ENCODE measurements at places on chromosomes 12 and 14.

DNA sequence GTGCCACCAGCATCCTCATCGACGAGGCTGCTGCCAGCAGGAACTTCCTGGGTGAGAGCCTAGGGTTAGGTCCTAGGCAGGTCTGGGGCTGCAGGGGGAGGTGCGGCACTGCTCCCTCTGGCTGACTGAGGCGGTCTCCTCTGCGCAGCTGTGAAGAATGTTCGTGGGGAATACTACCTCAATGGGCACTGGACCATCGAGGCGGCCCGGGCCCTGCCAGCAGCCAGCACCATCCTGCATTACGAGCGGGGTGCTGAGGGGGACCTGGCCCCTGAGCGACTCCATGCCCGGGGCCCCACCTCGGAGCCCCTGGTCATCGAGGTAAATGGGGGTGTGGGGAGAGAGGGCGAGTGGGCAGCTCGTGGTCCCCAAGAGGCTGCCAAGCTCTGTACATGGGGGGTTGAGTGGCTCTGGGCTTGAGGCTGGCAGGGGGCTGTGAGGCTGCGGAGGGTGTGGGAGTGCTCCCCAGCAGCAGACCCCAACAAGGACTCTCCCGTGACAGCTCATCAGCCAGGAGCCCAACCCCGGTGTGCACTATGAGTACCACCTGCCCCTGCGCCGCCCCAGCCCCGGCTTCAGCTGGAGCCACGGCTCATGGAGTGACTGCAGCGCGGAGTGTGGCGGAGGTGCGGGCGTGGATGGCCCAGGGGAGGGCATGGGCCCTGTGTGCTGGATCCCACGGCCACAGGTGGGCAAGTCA, 14.4 kb downstream of the PAPLN start:
- no peak for DNase-seq

DNA sequence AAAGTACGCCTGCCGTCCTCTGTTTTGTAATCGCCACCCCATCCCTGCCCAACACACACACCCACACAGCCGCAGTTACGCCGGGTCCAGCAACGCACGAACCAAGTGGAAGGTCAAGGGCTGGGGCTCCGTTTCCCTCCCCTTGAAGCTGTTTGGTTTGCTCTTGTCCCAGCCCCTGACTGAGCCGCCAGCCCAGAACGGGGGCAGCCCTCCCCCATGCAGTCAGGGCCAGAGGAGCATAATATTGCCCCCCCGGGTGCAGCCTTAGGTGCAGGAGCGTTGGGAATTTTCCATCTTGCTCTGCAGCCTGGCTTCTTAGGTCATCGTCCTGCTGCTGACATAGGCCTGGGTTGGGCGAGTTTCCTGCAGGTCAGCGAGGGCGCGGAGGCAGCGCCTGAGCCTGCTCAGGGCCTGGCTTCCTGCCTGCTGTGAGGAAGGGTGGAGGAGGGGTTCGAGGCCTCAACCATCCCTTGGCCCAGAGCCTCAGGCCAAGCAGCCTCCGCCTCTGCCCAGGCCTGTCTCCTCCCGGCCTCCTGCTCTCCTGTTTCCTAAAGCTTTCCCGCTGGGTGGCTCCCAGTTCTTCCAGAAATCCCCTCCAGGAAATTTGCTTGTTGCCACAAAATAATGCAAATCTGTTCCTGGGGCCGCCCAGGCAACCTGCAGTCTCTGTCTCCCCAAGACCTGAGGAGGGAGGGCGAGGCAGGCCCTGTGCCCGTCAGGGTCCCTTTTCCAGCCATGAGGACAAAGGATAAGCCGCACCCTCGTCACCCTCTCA, 44.5 kb downstream of the PSMA6 start:
- DNase-seq, result no peak

GRCh38 chr14:58082491-58083098, 69.4 kb downstream of the ARMH4 start:
- no peak for DNase-seq

GRCh38 chr12:51592034-51592705, 1.1 kb downstream of the SCN8A start:
- DNase-seq, result no peak

DNA sequence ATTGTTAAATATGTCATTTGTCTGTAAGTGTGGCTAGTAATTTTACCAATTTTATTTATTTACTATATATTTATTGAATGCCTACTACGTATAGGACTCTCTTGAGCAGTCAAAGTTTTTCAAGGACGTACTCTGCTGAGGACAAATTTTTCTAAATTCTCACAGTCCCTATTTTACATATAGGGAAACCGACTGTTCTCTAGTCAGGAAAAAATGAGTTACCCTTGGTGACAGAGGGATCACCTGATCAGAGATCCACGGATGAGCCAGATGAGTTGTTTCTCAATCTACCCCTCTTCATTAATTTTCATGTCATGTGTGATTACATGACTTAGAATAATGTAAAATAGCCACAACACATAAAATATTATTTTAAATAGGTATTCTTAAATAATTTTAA, 96.2 kb upstream of the SLC38A2 start:
- DNase-seq, result no peak

DNA sequence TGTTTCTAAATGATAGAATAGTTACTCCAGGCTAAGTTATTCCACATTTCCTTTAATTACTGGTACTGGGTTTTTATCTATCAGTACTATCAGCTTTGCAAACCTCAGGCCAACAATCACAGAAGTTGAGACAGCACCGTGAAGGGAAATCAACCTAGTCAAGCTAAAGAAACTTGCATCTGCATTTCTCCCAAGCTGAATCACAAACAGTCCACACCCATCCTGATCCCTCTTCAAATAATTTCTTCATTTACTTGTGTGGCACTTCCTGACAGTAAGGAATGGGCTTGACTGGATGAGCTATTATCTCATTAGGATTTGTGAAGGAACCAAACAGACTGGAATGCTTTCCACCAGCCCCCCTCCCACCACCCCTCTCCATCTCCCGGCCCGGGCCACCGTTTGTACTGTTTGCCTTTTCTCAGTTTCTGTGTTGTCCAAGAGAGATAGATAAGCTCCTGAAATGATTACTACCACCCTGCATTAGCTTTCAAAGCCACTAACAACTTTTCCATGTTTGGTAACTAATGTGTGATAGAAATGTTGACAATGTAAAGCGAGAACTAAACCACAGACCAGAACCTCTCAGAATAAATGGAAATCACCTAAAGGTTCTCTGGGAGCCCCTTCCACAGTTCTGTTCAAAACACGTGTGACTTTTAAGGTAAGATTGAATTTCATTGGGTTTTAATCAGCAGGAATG, 236.3 kb downstream of the SLC25A21 start:
- no peak for DNase-seq

DNA sequence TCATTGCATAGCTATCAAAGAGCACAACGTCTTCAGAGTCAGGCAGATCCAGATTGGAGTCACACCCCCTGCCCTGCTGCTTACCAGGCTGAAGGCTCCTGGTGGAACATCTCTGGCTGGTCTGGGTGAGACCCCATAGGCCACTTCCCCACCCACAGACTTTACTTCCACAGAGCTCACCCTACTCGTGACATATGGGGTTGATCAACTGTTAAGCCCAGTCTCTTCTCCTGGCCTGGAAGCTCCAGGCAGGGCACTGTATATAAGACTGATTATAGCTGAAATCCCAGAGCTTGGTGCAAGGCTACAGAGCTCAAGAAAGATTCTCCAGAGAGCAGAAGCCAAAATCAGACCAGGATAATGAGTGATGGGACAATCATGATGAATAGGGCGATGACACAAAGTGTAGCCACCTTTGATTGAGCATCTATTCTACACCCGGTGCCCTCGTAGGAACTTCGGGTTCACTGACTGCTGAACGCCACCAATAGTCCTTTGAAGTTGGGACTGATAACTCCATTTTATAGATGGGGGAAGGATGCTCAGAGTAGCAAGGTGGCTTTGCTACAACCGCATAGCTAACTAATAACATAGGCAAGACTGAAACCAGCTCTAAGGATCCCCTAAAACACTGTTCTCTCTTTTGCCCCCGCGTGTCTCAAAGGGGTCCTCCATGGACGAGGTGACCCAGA, 287.8 kb downstream of the BCL11B start:
- no peak for DNase-seq

- no peak for DNase-seq
Observed at GRCh38 chr14:59532419-59532818, 44.2 kb downstream of the CCDC175 start.

- no peak for DNase-seq
Observed at GRCh38 chr14:89920056-89920455, 34.5 kb downstream of the EFCAB11 start.

DNA sequence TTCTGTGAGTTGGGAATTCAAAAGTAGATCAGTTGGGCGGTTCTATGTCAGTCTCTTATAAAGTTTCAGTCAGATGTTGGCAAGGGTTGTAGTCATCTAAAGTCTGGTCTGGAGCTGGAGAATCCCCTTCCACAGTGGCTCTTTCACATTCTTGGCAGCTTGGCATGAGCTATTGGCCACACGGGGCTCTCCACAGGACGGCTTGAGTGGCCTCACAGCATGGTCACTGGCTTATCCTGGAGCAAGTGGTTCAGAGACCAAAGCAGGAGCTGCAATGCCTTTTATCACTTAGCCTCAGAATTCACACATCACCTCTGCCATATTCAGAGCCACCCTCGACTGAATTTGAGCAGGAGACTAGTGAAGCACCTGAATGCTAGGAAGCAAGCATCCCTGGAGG, 7.1 kb upstream of the KICS2 start:
- DNase-seq, result no peak

DNA sequence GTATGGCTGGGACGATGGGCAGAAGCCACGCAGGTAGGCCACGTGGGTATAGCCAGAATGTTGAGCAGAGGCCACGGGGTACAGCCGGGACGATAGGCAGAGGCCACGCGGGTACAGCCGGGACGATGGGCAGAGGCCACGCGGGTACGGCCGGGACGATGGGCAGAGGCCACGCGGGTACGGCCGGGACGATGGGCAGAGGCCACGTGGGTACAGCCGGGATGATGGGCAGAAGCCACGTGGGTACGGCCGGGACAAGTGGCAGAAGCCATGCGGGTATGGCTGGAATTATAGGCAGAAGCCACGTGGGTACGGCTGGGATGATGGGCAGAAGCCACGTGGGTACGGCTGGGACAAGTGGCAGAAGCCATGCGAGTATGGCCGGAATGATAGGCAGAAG, 195.0 kb downstream of the TTC7B start:
- no peak for DNase-seq

DNA sequence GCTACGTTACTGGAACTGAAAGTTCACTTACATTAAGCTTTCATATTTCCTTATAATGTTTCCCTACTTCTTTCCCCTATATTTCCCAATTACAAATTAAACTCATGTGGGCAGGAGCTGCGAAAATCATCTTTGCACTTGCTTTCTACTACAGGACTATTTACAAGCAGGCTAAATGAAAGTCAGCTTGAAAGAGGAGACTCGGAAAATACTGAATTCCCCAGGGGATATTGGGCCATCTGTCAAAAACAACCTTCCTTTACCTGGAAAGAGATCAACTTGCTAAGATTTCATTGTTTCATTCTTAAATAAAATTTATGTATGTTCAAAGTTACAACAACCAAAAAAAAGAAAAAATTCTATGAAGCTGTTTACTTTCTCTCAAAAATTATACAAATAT, 92.8 kb upstream of the BBS10 start:
- DNase-seq, result peak; percentile 15

GRCh38 chr12:76457010-76457409, 102.6 kb downstream of the OSBPL8 start:
- DNase-seq, result no peak

- no peak for DNase-seq
Observed at GRCh38 chr14:26289891-26290486, 307.8 kb downstream of the NOVA1 start.

DNA sequence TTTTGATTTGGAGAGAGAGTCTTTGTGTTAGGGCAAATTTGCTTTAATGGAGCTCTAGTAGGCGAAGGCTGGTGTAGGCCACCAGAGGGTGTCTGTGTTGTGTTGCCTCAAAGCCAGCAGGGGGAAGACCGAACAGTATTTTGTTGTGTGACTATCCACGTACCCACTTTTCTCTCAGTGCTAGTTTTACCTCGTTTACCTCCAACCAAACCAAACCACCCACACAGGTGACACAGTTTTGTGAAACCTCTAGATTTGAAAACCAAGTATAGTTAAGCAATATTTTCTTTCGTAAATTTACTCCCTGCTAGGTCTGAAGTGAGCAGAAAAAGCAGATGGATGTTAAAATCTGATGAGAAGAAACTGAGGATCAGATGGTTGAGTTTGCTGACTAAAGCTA, 36.3 kb upstream of the NPFF start:
- peak; percentile 65 for DNase-seq

- no peak for DNase-seq
Observed at GRCh38 chr12:2460051-2460670, 334.6 kb upstream of the FKBP4 start.

DNA sequence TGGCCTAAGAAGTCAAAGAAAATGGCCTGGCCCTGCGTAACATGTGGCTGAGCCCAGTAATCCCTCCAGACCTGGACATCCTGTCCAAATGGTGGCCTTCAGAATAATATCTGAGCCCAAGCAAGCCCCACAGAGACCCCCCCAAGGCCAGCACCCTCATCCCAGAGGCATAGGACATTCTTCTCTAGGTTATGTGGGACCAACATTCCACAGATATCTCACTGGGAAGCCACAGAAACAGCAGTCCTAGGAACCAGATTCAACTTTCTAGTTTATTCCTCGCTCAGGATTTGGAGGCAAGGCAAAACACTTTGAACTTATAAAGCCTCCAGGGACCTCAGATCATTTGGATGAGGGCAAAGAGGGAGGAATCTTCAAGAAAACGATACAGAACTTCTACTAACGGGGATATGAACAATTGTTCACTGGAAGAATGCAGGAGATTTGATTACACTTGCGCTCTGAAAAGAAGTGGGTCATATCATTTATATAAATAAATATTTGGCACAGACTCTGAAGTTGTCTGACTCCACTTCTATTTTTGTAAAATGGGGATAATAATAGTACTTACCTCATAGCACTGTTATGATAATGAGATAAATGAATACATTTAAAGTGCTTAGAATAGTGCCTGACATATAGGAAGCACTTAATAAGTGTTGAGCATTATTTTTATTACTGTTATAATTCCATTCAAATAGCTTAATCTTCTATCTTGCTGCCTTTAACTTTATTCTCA, 171.5 kb downstream of the NUAK1 start:
- DNase-seq, result no peak

- DNase-seq, result no peak
Observed at GRCh38 chr12:91940826-91941570, 204.6 kb downstream of the BTG1 start.

GRCh38 chr12:88993651-88994050, 358.6 kb downstream of the DUSP6 start:
- peak; percentile 29 for DNase-seq

DNA sequence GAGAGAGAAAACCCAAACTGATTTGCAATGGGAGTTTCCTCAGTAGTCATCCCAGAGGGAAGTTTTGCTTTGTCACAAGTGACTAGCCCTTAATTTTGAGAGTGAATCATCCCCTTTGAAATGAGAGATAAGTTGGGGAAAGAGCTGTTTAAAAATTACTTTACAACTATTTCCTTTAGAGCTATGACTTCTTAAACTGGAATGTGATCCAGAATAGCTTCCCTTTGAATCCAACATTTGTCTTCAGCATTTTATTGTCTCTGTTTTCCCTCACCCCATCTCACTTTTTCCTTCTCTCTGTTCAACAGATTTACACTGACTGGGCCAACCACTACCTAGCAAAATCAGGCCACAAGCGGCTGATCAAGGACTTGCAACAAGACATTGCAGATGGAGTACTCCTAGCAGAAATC, 109.3 kb downstream of the NAV3 start:
- no peak for DNase-seq

Measured in NCI-H1694 treated with DMSO at 0.1 percent for 48 hours (cell line).